ENCODE measurements at places on chromosomes 6 and 20. TPM values are rescaled to one million over a fixed set of nuclear protein-coding genes. Genes with fewer than 3 reads are reported as not detected.

- no peak for DNase-seq
Observed at GRCh38 chr20:18058661-18059467, 1.1 kb upstream of the OVOL2 start.

DNA sequence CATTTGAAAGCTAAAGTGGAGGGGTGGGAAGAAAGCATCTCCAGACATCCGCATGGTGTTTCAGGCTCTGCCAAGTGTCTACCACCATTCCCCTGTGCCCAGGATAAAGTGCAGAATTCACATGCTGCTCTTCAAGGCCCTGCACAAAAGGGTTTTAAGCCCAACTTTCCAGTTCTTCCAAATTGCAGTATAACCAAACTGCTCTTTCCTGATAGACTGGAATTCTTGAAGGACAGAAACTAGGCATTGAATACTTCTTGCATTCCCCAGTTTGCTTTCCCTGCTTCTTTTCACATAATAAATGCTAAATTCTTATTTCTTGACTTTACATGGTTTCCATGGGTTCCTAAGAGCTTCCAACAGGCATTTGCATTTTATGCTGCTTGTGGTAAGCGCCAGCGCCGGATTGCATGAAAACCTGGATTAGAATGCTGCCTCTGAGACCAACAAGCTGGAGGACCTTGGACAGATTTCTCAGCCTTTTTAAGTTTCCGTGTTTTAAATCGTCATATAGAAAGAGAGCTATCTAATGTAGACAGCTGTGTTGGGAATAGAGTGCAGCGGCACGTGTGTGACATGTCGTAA lies 7.9 kb downstream of the SOX4 start:
- no peak for DNase-seq

- no peak for DNase-seq
Observed at GRCh38 chr6:68740828-68741500, 105.9 kb downstream of the ADGRB3 start.

GRCh38 chr20:20414640-20415220 lies 46.8 kb downstream of the INSM1 start:
- DNase-seq = no peak

DNA sequence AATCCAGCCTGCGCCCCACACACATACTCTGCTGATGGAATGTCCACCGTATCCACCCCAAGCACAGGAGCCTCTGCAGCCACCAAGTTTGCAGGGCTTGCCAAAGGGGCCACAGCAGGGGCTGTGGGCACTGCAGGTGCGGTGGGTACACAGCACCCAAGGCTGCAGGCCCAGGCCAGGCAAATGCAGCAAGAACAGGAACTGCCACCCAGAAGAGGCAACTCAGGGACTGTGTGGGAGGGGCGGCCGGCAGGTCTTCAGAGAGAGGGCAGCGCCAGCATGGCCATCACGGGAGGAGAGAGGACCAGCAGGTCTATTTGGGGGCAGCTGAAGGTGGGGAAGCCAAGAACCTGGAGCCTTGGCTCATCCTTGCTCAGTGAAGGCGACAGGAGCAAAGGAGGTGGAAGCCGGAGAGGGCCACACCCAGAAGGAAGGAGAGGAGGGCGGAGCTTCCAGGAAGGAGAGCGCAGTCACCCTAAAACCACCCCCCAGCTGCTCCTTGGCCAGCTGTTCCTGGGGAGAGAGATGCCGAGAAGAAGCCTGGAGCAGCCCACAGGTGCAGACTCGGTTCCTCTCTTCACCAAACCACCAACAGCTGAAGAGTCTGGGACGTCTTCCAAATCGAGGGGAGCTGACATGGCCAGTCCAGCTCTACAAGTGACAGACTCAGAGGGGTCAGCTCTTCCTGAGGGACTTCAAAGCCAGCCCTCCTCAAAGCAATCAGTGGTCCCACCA lies 265.1 kb upstream of the CDYL start:
- no peak for DNase-seq

- DNase-seq = no peak
Observed at GRCh38 chr6:34658605-34659265, 37.8 kb downstream of the ILRUN start.

GRCh38 chr6:84791233-84791632 lies 26.8 kb upstream of the TBX18 start:
- no peak for DNase-seq

GRCh38 chr20:54643761-54644160 lies 168.4 kb downstream of the DOK5 start:
- no peak for DNase-seq

GRCh38 chr6:135592276-135592675 lies 94.7 kb upstream of the AHI1 start:
- no peak for DNase-seq

DNA sequence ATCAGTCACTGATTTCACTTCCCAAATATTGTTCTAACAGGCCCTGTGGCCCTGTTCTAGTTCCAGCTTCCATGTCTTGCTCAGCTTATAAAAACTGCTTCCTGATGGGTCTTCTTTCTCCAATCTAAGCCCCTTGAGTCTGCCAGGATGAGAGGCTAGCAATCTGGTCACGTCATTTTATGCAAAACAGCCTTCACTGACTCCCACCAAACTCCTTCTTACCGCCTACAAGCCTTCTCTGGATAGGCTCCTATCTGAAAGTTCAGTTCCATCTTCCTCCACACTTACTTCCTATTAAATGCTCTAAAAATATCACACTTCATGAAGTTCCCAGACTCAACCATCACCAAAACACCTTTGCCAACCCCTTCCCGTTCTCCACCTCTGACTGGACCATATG lies 15.5 kb downstream of the CRNKL1 start:
- no peak for DNase-seq

The IL17A gene
- not detected for total RNA-seq

The PMEPA1 gene
- 3.2 TPM for total RNA-seq

The OLIG3 gene
- total RNA-seq = 0.14 TPM

The TCFL5 gene
- total RNA-seq = 17.5 TPM

The ZNF133 gene
- 16.1 TPM for total RNA-seq

The WFDC12 gene
- total RNA-seq = not detected

The SLC22A3 gene
- total RNA-seq = not detected

The GSTA4 gene
- 70.7 TPM for total RNA-seq

Measured in neural crest cell (in vitro differentiated cells).